Activated naive CD4-positive, alpha-beta T cell treated with Interleukin-2 at 50 U/mL for 16 hours (primary cell): ENCODE measurements at places on chromosomes 6 and 20.

DNA sequence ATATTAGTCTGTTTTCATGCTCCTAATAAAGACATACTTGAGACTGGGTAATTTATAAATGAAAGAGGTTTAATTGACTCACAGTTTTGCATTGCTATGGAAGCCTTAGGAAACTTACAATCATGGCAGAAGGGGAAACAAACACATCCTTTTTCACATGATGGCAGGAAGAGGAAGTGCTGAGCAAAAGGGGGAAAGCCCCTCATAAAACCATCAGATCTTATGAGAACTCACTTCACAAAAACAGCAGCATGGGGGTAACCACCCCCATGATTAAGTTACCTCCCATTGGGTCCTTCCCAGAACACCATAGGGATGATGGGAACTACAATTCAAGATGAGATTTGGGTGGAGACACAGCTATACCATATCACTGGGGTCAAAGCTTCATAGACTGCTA, 254.2 kb downstream of the ERMARD start:
- no peak for DNase-seq

GRCh38 chr20:24773168-24773567, 175.9 kb upstream of the CST7 start:
- no peak for DNase-seq

DNA sequence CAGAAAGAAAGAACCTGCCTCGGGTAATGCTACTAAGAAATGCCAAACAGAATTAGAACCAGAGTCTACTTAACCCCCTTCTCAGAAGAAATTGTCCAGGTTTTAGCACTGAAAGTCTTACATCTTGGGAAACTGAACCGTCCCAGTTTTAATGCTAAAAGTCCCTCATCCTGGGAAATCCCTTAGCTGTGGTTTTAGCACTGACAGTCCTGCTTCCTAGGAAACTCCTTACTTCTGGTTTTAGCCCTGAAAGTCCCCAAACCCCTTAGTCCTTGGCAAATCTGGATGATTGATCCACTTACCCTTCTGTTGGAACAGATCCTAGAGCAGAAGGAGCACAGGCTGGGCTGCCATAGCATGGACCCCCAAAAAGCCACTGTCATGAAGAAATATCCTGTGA, 4.8 kb upstream of the TMEM14A start:
- no peak for DNase-seq

DNA sequence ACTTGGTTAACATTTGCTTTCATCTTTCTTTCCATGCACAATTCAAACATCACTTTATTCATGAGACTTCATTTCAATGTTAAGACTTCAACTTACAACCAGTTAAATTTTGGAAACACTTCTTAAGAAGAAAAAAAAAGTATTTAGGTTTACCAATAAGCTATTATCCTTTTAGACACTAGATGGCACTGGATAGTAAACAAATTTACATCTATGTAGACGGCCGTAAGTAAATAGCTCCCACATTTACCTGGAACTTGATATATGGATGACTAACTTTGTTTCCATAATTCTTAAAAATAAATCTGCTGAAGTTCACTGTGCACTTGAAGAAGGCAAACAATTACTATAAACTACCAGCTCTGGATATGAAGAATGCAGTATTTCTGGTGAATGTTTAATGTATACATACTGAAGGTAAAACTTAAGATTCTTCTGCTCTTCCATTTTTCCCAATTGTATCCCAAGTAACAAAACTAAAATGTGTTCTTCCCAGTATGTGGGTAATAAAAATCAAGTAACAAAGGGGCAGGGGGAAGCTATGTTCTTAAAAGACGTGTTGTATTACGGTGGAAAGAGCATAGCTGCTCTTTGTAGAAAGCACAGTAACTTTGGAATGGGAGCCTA, 130.6 kb upstream of the C6orf118 start:
- DNase-seq, result no peak

DNA sequence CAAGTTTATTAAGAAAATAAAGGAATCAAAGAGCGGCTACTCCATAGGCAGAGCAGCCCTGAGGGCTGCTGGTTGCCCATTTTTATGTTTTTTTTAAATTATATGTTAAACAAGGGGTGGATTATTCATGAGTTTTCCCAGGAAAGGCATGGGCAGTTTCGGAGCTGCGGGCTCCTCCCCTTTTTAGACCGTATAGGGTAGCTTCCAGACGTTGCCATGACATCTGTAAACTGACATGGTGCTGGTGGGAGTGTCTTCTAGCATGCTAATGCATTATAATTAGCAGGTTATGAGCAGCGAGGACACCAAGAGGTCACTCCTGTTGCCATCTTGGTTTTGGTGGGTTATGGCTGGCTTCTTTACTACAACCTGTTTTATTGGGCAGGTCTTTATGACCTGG, 301.8 kb downstream of the TFAP2C start:
- no peak for DNase-seq

GRCh38 chr6:7731294-7731693, 5.4 kb downstream of the BMP6 start:
- no peak for DNase-seq

DNA sequence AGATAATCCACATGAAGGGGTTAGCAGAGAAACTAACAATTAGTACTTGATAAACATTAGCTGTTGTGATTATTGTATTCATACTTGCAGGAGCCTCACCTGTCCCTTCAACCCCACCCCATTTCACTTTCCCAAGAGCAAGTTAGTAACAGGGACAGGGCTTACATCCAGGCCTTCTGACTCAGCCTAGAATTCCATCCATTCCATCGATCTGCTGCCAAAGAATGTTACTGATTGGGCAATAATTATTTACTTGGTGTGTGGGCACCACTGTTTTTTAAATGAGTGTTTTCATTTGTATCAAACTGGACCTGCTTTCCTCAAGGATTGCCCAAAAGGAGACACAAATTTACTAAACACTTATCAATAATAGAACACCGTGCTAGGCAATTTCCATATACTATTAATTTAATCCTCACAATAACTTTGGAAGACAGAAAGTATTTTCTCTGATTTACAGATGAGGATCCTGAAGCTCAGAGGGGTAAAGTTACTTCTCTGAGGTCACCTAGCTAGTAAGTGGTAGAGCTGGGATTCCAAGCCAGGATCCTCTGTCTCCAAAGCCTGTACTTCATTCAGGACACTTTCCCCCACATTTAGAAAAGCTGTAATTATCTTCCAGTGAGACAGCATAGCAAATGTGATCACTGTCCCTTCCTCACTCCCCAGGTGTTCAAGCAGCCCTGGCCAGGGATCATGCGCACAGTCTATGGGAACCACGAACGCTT, 32.8 kb downstream of the GSS start:
- DNase-seq, result no peak

- no peak for DNase-seq
Observed at GRCh38 chr6:116008470-116009243, 52.0 kb downstream of the FRK start.

- DNase-seq, result no peak
Observed at GRCh38 chr6:4459032-4459431, 317.2 kb upstream of the CDYL start.

DNA sequence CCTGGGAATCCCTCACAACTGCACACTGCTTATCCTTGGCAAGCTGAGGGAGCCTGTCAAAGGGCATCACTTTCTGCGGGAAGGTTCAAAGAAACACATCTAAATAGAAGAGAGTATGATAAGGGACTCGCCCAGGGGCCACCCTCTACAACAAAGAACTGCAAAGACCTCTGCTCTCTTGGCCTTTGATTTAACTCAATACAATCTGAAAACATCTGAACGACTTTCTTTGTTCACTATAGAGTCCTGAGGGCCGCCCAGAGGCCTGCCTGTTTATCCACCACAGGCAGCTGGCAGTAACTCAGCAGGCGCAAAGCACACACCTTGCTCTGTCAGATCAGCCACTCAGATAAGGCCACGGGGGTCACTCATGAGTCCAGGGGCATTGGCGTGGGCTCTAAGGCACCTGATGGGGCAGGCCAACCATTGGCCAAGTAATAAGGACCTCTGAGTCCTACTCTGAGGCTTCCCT, 139.3 kb downstream of the UNC5CL start:
- DNase-seq, result no peak

DNA sequence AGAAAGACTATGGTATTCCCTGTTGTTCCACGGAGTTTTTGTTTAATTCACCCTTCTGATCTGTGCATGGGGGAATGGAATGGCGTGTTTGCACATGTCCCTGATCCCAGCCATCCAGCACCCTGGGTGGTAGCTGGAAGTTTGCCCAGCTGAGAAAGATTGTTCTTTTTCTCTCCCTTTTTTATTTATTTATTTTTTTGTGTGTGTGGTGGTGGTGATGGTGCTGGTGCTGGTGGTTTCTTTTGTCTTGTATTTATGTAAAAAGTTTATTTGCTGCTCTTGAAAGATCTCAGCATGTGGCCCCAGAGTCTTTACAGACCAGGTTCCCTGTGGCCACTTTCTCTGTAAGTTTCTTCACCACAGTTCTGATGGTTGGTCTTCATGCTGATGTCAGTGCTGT, 372.6 kb downstream of the UTRN start:
- DNase-seq, result no peak

DNA sequence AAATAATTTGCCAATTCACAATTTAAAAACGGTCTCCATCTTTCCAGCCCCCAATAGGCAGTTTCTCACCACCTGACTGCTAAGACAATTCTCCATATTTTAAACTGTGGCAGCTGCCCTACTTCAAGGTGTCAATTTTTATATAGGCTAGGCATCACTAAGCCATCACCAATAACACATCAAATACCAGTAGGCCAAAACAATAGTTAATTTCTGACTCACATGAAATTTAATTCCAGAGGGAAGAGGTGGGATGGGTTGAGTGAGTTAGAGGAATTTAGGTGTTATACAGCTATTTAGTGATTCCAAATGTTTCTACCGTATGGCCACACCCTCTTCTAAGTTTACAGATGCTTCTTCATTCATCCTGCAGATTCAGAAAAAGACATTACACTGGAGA, 49.9 kb downstream of the GFRAL start:
- DNase-seq, result no peak

DNA sequence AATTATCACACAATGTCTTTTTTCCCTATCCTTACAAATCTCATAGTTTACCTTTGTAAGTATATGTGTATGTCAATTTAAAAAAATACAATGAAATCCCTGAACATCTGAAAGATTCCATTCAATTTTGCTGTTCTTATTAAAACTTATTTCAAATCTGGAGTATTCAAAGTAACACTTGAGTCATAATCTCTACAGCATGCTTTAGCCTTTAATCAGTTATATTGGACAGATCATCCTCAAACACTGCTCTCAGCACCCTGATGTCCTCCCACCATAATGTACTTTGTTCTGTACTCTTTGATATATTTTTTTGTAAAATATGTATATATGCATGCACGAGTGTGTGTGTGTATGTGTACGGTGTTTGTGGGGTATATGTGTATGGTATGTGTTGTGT, 83.0 kb upstream of the RPS6KA2 start:
- no peak for DNase-seq

DNA sequence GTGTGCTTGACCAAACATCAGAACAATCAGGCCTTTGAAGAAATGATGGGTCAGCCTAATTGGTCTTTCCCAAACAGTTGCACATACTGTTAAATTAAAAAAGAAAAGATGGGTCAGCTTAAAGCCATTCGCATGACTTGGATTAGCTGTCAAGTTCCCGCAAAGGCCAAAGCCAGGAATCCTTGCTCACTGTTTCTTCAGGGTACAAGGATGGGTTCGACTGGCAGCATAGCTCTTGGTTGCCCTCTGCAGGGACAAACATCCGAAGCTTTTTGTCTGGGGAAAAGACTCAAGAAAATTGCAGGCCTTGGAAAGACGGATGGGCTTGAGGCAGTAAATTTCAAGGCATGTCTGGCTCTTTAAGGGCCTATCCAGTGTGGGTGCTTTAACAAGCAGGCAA, 168.0 kb downstream of the HDGFL1 start:
- no peak for DNase-seq

- no peak for DNase-seq
Observed at GRCh38 chr6:93794166-93794565, 374.8 kb upstream of the EPHA7 start.

DNA sequence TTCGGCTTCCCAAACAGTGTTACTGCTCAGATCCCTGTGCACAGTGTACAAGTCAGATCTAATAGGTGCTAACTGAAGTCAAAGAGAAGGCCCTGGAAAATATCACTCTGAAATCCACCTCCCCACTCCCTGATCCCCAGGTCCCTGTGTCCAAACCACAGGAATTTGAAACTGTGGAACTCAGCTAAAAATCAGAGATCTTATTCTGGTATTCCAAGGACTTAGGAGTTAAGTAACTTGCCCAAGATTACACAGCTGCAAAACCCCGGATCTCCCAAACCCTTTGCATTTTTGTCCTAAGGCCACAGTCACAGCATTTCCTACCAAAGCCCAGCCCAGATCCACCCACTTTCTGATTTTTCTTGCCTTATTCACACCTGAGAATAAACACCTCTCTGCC, 32.3 kb upstream of the SLC23A2 start:
- no peak for DNase-seq

DNA sequence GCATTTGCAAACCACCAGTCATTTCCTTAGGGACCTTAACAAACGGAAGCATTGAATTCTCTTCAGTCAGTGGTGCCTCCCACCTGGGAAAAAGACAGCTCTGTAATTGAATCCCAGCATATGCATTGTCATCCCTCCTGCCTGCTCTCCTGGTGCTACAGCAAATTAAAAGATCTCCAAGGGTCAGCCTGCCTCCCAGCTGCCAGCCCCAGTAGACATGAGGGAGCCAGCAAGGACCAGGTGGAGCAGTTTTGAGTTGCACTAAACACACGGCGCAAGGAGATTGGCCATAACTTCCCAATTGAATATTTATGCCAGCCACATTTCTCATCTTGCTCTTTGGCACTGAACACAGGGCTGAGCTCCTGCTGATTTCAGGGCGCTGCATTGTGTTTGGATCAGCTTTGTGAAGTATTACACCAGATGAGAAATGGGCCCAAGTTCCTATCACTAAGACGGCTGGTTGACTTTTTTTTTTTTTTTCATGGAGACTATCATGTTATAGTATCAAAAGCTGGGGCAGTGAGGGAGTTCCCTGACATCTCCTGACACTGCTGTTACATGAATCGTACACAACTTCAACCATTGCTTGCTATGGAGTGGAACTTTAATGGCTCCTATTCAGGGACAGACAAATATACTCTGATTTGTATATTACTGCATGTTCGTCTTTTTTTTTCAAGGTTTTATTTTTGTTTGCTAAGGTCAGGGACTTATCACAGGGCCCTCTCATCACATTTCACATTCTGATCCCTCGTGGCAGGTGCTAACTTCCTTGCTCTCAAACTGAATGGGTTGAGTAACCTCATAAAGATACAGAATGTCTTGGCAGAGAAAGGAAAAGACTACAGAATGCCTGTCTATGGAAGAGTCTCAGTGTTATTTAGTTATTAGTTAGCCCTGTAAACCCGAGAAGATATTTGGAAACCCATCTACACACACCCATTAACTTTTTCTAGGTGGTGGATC, 191.1 kb downstream of the EYA4 start:
- DNase-seq, result no peak

DNA sequence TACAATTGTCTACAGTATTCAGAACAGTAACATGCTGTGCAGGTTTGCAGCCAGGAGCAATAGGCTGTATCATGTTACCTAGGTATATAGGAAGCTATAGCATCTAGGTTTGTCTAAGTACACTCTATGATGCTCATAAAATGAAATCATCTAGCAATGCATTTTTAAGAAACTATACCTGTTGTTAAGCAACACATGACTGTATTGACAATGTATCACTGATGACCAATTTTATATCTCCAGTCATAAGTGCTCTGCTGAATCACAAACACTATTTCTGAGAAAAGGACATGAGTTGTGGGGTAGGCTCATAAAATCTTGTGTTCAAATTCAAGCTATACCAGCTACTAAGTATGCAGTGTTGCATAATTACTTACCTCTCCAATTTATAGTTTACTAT, 501.3 kb downstream of the CD109 start:
- DNase-seq, result no peak

GRCh38 chr6:150720774-150721233, 121.1 kb downstream of the PLEKHG1 start:
- no peak for DNase-seq
